ENCODE measurements at places on chromosomes 1 and 21.

GRCh38 chr1:89953131-89953626, 41.7 kb upstream of the ZNF326 start:
- DNase-seq: no peak

DNA sequence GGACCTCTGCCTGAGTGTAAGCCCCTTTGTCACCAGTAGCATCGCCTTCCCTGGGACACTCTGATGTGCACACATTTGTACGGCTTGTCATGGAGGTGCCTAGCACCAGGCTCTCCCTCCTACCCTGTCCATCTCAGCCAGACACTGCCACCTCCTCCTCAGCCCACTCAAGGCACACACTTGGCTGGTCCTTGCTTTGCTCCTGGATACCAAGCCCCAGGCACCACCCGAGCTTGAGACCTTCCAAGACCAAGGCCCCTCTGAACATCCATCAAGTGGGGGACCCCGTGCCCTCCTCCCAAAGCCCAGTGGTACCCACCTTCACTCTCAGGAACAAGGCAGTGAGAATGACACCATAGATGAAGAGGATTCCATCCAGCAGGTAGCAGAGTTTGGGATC, 78.0 kb downstream of the CD247 start:
- no peak for DNase-seq

DNA sequence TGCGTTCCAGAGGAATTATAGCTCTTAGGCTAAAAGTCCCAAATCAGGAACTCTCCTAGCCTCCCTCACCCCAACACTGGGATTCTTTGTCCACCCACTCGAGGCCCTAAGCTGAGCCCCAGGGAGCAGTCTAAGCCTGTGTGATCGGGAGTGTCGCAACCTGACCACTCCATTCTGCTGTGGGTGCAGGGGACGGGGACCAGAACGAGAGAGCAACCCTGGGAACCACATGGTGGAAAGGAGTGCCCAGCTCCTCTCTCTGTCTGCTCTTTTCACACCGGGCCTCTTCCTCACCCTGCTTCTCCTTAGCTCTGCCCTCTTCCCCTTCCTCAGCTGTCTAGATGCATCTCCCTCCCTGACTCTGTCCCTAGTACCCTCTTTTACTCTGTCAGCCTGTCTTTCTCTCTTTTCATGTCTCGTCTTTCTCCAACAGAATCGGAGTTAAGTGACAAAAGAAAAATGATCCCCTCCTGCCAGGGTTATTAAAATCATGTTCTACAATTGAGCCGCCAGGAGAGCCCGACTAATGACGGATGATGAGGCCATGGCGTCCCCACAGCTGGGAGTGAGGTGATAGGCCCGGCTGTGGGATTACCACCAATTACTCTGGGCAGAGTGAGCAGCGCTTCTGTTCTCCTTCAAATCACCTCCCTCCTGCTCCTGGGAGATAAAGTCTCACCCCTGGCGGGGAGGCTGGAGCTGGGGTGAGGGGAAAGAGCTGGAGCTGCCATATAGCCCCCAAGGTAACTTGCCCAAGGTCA, 34.5 kb upstream of the CSF3R start:
- no peak for DNase-seq

DNA sequence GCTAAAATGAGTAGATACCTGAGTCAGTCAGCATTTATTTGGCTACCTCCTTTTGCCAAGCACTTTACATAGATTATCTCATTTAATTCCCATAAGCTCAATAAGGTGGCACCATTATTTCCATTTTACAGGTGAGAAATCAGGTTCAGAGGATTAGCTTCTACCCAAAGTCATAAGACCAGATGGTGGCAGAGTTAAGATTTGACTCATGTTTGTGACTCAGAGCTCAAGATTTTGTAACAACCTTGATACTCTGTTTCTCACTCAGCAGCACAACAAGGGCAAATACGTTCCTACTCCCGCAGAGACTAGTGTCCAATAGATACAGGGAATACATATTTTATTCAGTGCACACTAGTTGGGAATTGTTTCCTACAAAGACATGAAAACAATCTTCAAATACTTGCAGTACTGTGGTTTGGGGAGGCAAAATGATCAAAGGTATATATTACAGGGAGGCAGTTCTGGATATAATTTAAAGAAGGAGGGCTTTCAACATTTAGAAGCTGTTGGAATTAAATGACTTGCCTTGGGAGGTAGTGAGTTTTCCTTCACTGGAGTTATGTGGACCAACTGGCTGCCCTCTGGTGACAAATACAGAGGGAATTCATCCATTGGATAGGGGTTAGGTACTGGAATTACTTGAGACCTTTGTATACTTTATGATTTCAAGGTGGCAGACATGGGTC, 3.6 kb downstream of the LEPR start:
- DNase-seq: no peak

DNA sequence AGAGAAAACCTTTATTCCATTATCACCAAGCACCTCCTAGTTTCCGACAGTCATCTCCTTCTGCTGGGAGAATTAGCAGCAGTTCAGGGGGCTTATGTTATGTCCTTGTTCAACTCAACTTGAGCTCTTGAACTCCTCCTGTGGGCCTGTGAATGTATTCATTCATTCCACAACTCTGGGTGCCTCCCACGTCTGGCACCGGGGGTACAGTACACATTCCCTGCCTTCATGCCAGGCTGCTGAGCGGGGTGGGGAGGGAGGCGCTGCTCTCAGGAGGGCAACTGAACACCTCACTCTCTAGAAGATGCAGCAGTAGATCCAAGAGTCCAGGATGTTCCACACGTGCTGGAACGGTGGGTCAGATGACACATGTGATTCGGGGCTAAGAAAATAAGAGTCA, 4.3 kb upstream of the MX2 start:
- no peak for DNase-seq

DNA sequence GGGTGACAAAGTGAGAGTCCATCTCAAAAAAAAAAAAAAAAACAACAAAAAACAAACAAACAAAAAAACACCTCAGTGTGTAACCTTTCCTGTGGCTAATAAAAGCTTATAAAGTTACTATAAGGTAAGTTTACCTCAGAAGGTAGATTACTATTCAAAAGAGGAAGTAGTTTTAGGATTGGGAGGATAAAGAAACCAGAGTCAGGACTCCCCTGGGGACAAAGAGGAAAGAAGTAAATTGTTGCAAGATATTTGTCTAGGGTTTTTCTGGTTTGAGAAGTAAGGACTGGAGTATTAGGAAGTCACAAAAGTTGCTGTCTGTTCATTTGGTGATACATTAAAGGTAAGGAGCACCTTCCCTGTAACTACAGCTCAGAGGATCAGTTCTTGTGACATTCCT, 23.8 kb upstream of the CENPF start:
- DNase-seq: no peak

DNA sequence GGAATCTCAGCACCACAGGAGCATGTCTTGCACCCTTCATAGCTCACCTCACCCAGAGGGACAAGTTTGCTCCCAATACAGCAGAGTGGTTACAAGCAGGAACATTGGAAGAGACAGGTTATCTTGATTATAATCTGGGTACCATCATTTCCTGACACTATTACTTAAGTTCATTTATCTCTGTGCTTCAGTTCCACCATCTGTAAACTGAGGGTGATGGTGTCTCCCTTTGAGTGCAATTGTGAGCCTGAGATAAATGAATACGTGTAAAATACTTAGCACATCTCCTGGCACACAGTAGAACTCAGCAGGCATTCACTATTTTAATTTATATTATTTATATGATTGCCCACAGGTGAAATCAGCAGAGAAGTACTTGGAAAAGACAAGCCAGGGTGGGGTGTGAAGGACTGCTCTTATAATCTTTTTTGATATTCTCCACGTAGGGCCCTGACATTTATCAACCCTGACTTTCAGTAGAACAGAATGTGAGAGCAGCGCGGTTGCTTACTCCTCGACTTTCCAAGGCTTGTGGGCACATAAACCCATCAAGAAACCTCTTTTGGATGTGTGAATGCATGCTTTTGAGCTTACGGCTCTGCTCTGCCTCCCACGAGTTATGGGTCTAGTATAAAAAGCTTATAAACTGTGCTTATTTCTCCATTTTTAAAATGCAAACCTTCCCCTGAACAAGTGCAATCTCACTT, 34.9 kb downstream of the DUSP10 start:
- DNase-seq: no peak

DNA sequence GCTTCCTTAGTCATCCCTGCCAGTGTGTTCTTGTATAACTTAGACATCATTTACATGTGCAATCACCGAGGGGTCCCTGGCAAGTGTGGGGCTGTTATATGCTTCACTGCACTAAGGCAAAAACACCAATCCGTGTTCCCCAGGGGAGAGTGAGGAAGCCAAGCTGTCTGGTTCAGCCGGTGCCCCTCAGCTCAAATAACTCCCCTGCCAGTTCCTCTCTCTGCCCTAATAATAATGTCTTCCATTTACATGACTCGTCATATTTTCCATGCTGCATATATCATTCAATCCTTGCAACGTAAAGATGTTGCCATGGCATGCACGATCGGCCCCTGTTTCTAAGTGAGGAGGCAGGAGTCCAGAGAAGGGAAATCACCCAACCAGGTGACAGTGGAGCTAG, 24.4 kb upstream of the NDC1 start:
- no peak for DNase-seq

DNA sequence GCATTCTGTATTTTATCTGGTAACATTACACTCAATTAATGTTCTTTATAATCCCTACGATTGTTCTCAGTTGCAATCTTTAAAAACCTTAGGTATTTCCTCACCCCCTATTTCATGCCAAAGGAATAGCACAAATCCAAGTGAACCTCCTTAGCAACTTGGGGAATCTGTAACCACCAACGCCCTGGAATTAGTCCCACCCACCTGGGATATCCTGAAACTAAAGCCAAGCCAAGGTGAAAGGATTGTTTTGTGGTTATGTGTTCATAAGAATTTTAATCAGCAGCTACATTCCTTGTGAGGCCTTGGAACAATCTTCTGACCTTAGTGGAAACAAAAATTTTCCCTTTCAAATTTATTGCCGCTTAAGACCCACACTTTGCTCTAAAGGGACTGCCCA, 908.7 kb downstream of the TTLL7 start:
- DNase-seq: no peak

- no peak for DNase-seq
These were observed 419.6 kb downstream of the RWDD3 start for GRCh38 chr1:95653618-95654017.

GRCh38 chr1:234691567-234691966, 81.6 kb upstream of the IRF2BP2 start:
- DNase-seq: no peak

DNA sequence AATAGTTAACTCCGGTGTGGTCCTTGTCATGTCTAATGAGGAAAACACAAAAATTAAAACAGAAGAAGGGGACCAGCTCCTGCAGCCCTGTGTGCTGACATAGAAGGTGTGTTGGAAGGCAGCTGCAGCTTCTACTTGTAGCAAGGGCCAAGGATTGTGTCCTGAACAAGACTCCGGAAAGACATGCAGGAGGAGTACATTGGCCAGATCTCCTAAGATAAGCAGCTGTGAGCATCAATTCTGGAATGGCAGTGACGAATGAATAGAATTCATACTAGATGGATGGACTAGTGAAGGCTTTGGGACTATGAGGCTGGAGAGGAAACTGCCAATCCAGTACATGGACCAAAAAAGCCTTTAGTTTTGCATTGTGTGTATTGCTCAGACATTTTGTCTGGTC, 19.3 kb downstream of the RPS6KA1 start:
- no peak for DNase-seq

Data from heart right ventricle (tissue), 16 donors.